ENCODE measurements at places on chromosomes 1 and 21.
A peak's percentile ranks its signal among the peaks of the same experiment; 100 is the strongest.

DNA sequence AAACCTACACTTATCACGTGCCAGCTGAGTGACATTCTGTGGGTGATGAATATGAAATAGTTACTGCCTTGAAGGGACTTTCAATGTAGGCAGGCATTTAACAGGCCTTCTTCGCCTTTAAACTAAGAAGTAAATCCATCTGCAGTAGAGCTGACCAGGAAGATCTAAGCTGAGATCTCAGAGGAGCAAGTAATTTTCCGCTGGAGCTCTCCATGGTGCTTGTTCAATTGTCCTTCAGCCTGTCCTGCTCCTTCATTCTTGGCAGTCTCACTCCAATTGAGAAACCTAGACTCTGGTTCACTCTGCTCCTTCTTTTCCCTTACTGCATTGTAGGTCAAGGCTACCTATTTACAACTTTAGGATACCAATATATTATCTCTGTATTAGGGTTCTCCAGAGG lies 183.5 kb downstream of the HMCN1 start:
- peak; percentile 60 for DNase-seq

- DNase-seq: no peak
Measured at GRCh38 chr1:219209578-219209977, 35.9 kb downstream of the LYPLAL1 start.

GRCh38 chr1:200338451-200338850 lies 71.4 kb downstream of the ZNF281 start:
- DNase-seq: no peak

DNA sequence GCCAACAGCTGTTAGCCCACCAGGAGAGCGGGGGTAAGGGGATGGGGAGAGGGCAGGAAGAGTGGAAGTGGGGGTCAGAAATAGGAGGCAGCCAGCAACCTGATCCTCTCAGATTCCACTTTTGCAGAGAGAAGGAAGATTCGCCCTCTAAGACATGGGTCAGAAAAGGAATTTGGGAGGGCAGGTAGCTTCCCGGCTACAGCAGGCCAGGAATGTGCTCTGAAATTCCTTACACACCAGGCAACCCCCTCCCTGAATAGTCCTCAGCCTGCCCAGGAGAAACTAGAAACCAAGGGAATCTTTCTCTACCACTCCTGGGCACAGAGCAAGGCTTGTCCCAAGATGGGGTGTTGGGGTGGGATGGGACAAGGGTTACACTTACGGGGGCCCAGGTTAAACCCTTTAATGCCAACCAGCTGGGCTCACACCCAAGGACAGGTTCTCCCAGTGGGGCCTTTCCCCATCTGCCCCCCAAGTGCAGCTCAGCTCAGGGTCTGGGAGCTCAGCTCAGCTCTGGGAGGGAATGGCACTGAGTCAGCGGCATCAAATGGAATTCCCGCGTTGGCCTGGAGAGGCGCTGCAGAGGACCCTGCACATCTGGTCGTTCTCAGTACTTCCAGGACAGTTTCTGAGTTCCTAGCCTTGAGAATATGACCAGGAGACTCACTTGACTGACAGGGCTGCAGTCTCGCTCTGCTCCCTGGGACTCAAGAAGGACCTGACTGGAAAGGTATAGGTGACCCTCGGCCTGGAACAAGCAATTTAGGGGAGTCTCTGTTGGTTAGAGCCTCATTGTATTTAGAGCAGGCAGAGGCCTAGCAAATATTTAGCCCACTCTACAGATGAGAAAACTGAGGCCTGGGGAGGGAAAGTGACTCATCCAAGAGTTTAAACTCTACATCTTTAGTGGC lies 761 bp downstream of the TNNT2 start:
- peak; percentile 78 for DNase-seq

DNA sequence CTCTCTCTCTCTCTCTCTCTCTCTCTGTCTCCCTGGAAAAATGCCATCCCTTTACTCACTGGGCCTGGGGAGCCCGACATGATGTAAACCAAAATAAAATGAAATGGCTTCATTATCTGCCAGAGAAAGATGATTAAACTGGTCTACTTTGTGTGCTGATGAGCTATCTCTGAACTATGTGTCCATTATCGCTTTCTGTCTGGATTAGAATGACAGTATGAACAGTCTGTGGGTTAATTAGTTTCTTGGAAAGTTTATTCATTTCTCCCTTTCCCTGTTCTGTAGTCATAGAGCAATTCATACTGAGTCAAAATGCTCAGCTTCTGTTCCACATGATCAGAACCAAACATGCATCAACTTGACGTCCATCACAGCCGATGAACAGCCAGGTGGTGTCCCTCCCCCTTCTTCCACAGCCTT lies 72.4 kb upstream of the KCND3 start:
- DNase-seq: no peak

- DNase-seq: no peak
Measured at GRCh38 chr1:178371933-178372388, 124.8 kb downstream of the CLEC20A start.

Data from hepatocyte (in vitro differentiated cells).